ENCODE measurements at places on chromosomes 4 and X. TPM values are rescaled to one million over a fixed set of nuclear protein-coding genes. Genes with fewer than 3 reads are reported as not detected.
A peak's percentile ranks its signal among the peaks of the same experiment; 100 is the strongest.

The ETDB gene
- total RNA-seq, result not detected

The BEX5 gene
- total RNA-seq, result 1.4 TPM

The MAPK10 gene
- total RNA-seq, result 20.3 TPM

GRCh38 chr4:110193822-110194761, 4.3 kb downstream of the ELOVL6 start:
- DNase-seq, result peak; percentile 76

GRCh38 chrX:139640259-139640658, 67.7 kb downstream of the MCF2 start:
- DNase-seq, result no peak

- DNase-seq, result no peak
Observed at GRCh38 chr4:77451530-77451929, 154.1 kb upstream of the CXCL13 start.
